ENCODE measurements at places on chromosomes 6 and 20. TPM values are rescaled to one million over a fixed set of nuclear protein-coding genes. Genes with fewer than 3 reads are reported as not detected.
A peak's percentile ranks its signal among the peaks of the same experiment; 100 is the strongest.

DNA sequence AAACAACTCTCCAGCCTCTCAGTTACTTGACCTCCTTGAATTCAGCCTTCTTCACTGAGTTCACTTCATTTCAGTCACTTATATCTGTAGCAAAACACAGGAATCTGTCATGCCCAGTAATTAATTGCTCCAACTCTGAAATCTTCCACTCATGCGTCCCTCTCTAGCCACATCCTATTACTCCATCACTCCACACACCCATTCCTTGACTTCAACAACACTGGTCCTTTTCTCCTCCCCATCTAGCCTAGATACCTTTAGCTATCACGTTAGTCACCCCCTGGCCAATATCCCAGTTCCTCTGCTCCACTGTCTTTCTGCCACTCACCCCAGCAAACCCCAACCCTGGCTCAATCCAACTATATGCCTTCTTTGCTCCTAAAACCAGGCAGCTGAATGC is 7.7 kb downstream of the ZHX3 start:
- DNase-seq: no peak

- no peak for DNase-seq
Measured at GRCh38 chr6:55528624-55529023, 50.4 kb downstream of the HMGCLL1 start.

DNA sequence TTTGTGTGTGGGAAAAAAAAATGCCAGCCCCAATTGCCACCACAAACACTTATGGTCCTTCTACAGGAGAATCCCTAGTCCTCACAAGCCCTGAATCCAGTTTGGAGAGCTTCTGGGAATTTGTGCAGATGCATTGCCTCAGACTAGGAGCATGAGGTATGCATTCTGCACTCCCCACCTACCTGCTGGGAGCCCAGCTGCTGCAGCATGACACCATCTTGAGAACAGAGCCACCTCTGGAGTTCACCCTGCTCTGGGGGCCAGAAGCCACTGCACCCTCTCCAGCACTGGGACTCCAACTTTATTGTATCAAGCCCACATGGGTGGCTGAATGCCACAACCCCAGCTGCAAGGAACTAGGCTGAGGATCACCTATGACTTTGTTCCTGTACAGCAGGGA is 568.5 kb upstream of the ID4 start:
- DNase-seq: no peak

- peak; percentile 22 for DNase-seq
Measured at GRCh38 chr6:22828179-22829062, 259.1 kb downstream of the HDGFL1 start.

- no peak for DNase-seq
Measured at GRCh38 chr6:56685102-56685733, 42.5 kb upstream of the DST start.

Gene KIF13A
- total RNA-seq: 34.4 TPM

DNA sequence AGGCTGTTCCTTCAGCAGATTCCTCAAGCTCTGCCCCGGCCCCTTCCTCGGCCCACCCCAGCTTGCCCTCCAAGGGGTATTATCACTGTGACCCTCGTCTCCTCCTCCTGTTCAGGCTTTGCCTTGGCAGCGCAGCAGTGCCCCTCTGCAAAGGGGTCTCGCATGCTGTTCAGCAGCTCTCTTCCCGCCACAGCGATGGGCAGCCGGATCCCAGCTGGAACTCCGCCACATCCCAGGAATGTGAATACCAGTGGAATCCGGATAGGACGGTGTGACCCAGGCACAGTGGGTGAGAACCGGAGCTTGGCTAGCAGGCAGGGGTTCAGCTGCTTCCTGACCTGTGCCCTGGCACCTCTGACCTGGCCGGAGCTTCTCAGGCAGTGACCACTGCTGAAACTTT is 52.9 kb downstream of the RNASET2 start:
- no peak for DNase-seq

GRCh38 chr6:33418690-33419291 is 884 bp upstream of the CUTA start:
- no peak for DNase-seq

DNA sequence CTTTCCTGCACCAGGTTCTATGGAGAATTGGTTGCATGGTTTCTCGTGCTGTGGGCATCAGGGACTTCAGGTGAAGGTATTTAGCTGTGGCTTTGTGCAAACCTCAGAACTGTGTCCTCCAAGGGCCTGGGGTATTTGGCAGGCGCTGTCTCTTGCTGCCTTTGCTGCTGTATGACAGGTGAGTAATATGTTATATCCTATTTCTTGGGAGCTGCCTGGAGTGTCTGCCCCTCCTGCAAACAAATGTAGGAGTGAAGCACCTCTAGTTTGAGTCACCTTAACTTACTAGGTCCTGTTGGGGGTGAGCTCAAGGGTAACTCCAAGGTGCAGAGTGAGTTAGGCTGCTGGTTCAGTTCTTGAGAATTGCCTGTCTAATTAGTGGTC is 177.7 kb upstream of the RNF24 start:
- no peak for DNase-seq

DNA sequence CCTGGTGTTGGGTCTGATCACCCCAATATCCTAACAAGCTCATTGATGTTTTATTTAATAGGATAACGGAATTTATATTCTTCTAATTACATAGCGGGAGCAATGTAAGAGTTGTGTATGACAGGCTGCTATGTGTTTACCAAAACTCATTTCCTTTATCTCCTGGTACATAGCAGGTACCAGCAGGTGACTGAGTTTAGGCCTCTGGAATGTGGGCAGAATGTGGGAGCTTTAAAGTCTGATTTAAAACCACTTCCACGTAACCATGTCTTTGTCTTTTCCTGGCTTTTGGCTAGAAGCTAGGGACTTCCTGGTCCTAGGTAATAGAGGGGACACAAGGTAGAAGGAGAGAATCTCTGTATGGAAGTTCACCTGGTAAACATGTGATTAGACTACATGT is 504.6 kb upstream of the SYNCRIP start:
- no peak for DNase-seq

DNA sequence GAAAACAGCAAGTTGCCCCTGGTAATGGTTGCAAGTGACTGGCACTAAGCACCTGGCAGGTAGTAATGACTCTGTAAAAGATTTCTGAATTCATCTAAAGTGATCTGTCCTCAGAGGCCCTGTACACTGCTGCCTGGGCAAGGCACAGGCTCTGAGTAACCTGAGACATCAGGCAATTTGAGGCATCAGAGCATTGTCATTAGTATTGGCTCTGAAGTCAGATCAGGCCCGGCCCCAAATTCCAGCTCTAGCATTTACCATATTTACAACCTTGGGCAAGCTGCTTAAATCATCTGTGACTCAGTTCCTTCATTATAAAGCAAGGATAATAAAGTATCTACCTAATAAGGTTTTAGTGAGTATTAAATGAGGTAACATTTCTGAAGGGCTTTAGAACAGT is 17.3 kb upstream of the TENT5A start:
- DNase-seq: no peak

DNA sequence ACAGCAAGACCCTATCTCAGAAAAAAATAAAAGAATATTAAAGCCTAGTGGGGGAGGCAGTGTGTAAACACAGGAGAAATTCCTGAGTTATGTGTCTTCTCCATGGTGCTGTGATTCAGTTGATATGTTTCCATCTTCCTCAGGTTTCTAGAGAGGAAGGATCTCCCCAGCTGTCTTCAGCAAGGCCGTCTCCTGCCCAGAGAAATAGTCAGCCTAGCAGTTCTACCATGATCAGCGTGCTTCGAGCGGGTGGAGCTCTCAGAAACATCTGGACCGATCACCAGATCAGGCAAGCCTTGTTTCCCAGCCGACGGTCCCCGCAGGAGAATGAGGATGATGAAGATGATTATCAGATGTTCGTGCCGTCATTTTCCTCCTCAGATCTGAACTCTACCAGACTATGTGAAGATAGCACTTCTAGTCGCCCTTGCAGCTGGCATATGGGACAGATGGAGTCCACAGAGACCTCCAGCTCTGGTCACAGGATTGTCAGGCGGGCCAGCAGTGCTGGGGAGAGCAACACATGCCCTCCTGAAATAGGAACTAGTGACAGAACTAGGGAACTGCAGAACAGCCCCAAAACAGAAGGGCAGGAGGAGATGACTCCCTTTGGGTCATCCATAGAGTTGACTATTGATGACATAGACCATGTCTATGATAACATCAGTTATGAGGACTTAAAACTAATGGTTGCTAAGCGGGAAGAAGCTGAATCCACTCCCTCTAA is 34.9 kb upstream of the MTHFD1L start:
- no peak for DNase-seq

Gene FLRT3
- total RNA-seq: 35.2 TPM

DNA sequence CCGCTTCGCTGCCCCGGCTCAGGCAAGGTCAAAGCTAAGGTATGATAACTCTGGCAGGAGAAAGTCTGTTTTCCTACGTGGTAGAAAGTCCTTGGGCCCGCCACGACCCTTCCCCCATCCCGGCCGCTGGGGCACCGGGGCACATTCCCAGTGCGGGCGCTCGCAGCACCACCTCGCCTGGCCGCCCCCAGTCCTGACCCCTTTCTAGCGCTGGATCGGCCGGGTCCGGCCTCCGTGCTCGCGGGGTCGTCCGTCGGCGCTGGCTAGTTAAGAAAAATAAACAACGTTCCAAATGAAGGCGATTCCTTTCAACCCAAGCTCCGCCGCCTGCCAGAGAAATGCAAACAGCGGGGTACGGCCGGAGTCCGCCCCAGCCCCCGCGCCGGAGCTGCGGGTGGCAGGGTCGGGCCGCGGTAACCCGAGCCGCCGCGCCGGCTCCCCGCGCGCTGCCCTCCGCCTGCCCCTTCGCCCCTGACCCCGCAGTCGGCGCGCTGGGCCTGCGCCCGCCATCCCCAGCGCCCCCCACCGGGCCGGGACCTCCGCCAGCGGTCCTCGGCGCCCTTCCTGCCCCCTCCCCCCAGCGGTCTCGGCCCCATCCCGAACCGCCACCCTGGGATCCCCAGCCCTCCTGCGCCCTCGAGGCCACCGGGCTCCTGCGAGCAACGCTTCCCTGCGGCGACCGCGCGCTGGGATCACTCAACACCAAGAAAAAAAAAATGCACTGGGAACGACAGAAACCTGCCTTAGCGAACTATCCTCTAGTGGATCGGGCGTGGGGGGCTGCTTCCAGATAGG is 37.6 kb downstream of the NCR2 start:
- no peak for DNase-seq

Gene FILIP1
- total RNA-seq: 0.79 TPM

Gene SNAP91
- 8.7 TPM for total RNA-seq

DNA sequence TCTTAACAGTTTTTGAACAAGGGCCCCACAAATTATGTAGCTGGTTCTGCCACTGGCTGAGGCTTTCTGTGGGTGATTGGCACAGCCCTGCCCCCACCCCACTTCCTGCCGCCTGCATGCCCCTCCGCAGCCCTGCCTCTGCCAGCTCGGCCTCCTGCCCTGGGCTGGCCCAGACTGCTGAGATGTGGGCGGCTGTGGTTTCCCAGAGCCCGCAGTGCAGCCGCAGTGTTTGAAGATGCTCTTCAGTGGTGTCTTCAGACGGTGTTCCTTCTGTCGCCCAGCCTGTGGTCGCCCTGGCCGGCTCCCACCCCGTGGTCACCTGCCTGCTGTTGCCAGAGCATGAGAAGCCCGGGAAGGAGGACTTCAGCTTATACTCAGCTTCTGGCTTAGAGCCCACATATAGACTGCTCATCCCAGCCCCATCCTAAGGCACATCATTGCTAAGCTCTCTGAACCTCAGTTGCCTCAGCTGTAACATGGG is 154.3 kb downstream of the VEGFA start:
- no peak for DNase-seq

All from neural crest cell (in vitro differentiated cells).